ENCODE measurements at places on chromosomes 4 and X.

DNA sequence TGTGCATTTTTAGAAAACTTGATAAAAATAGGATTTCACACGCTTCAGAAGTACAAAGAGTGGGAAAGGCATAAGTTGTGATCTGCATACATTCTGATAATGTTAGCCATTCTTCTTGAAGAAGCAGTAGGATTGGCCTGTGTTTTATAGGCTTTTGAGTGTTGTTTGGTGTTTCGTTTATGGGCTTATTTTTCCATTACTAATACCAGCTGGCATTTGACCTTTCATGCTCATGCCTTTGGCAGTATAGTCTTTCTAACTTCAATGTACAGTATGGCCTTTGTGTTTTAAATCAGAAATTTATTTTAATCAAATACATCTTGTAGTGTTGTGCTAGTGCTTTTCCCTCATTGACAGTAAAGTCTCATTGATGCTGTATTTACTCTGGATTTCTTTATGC, 51.5 kb upstream of the SLC4A4 start:
- DNase-seq, result no peak

GRCh38 chr4:95058991-95059390, 301.2 kb downstream of the BMPR1B start:
- DNase-seq, result peak; percentile 60

DNA sequence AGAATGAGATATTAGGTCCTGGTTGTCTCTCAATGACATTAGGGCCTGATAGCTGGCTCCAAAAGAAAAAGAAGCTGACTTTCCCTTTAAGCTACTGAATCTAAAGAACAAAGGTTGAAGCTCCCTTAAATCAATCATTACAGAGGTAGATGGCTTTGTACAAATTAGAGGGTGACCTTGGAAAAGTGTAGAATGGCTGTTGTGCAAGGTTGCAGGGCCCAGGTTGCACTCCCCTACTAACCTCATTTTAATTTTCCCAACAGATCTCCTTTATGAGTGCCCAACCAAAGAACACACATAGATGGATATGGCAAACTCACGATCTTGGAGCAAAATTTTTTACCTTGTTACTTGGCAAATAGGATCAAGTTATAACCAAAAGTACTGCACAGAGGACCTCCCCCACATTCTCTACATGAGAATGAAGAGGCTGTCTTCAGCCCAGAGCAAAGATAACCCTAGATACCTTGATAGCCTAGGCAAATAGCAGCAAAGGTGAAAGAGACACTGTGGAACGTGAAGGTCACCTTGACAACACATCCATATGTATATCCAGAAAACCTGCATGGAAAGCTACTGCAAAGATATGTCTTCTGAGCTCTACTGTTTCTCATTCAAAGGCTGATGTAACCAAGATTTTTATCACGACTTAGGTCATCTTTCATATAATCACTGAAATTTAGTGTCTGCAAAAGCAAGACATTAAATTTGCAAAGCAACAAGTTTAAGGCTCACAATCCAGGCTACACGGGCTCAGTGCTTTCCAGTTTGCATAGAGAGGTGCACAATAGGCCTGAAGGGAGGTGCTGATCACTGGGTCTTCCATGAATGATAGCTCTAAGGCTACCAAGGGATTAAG, 23.0 kb downstream of the KLB start:
- no peak for DNase-seq

DNA sequence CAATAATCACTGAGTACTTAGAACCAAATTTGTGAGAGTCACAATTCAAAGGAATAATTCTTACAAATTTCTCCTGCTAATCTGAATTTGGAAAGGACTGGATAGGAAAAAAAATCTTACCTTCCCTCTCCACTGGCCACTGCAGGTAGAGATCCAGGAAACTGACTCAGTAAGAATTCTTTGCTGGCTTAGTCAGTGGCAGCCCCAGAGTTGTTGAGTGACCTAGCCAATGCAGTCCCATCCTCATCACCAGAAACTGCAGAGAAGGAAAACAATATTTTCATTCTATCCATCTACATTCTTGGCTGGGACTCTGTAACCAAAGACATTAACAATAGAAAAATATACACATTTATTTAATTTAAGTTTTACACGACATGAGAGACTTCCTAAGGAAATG, 572.0 kb downstream of the ADGRL3 start:
- no peak for DNase-seq

All from neuronal stem cell (in vitro differentiated cells).